Chondrocyte (in vitro differentiated cells): ENCODE measurements at places on chromosomes 3 and 15. TPM values are rescaled to one million over a fixed set of nuclear protein-coding genes. Genes with fewer than 3 reads are reported as not detected.

DNA sequence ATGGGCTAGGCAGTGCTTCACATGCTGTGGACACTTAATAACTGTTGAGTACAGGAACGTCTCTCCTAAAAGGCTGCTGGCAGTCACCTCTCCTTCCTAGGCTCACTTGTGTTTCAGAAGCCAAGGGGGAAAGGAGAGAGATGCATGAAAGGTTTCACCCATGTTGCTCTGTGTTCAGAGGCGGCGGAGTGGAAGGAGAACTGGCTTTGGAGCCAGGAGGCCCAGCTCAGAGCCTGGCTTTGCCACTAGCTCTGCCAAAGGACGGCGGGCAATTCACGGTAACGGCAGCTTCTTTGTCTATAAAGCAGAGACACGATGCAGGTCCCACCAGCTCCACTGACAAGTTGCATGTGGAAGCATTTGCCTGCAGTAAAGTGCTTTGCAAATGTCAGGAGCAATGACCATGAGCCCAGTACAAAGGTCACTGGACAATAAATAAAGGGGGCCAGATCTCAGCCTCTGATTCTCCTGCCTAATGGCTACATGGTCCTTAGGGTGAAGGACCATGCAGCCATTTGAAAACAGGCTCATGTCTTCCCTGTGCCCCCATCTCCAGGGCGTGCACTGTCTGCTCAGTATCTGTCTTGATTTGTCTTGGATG lies 171.7 kb upstream of the TLE3 start:
- peak; percentile 59 for DNase-seq

GRCh38 chr3:149638228-149639092 lies 19.4 kb downstream of the WWTR1 start:
- DNase-seq: no peak

- no peak for DNase-seq
Observed at GRCh38 chr3:64548200-64548889, 139.5 kb downstream of the ADAMTS9 start.

- no peak for DNase-seq
Observed at GRCh38 chr15:90665288-90666134, 51.6 kb upstream of the BLM start.

DNA sequence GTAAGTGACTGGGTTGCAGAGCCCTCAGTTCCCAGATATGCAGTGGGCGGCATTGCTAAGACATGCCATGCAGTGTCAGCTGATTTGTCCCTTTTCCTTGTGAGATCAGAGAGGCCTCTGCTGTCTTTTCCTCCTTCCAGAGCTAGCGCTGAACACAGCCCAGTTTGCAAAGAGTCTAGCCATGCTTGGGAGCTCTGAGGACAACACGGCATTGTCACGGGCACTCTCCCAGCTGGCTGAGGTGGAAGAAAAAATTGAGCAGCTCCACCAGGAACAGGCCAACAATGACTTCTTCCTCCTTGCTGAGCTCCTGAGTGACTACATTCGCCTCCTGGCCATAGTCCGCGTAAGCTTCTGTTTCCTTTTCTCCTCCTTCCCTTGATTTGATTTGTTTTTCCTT lies 20.0 kb upstream of the SNX22 start:
- no peak for DNase-seq

DNA sequence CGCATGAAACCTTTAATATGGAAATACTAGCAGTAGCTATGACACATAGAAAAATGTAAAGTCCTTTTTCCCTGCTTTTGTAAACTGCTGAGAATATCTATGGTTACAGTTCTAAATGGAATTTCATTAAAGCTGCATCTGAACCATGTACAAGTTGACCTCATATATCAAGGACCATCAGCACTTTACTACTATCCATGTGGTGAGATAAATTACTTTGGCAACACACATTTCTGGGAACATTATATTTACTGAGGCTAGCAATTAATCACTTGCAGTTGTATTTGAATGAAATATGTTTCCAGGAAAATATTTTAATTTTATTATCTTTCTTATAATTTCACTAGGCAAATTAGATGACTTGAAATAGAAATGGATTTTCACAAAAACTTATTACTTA lies 545.5 kb downstream of the NAALADL2 start:
- DNase-seq: no peak

- no peak for DNase-seq
Observed at GRCh38 chr15:71373917-71374316, 258.6 kb downstream of the THSD4 start.

DNA sequence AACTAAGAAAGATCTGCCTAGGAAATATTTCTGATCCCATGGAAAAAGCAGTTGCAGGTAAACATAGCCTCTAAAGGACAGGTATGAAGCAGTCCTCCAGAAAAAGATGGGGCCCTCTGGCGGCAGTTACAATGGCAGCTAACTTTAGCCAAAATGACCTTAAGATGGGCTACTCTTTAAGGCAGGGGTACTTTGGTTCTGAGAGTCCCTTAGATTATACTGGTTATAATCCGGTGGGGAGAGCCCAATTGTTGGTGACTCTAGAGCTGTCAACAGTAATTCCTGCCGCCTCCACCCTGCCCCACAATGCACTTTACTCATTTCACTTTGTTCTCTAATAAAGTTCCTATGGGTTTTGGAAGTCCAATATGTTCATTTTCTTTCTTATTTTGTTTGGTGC lies 412.8 kb upstream of the WNT5A start:
- no peak for DNase-seq

GRCh38 chr15:57221134-57221533 lies 155.2 kb upstream of the CGNL1 start:
- DNase-seq: no peak

- DNase-seq: no peak
Observed at GRCh38 chr3:95781598-95781997, 1032.8 kb upstream of the EPHA6 start.

- no peak for DNase-seq
Observed at GRCh38 chr3:29092348-29092747, 188.5 kb upstream of the RBMS3 start.

DNA sequence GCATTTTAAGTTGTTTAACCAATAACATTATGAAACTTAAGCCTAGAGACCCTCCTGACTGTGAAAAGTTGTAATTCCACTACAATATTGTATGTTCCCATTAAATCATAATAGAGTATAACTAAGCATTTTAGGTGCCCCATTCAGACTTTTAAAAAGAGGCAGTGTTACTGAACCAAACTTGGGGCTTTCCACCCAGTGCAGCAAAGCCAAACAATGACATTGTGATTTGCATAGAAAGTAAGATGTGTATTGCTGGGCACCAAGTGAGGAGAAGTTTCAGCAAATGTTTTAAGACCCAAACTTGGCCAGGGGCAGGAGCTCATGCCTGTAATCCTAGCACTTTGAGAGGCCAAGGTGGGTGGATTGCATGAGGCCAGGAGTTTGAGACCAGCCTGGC lies 706.2 kb downstream of the GRM7 start:
- no peak for DNase-seq

GRCh38 chr3:187919544-187919943 lies 174.3 kb upstream of the BCL6 start:
- no peak for DNase-seq

DNA sequence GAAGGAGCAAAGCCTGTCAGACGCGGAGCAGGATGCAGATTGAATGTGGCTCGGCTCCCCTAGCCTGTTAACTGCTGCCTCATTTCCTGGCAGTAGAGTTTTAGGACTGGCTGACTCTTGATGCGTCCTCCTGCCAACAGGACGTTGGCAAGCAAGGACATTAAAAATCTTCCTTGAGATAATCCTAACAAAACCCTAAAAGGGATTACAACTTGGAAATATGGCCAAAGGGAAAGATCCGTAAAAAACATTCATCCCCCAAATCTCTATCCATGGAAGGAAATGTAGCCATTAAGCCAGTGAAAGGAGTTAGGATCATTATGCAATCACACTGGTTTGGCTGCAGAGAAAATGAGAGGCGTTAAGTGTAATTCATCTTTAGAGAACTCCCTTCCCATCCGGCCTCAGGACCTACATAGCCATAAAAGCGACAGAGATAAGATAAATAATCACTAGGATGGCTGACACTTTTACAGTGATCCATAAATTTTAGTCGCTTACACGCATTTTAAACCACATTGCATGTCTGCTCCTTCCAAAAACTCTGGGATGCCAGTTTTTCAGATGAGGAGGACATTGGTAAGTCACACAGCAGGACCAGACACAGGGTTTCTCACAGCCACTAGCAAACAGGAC lies 44.5 kb upstream of the C3orf80 start:
- DNase-seq: no peak

- DNase-seq: no peak
Observed at GRCh38 chr3:45218578-45219390, 7.3 kb downstream of the TMEM158 start.

Gene GOLGA6L10
- 1.2 to 2.4 TPM (median 2.0 TPM) in 3 replicates for total RNA-seq

Gene ENTPD3
- 0.15 TPM in 1 of 3 replicates, not detected in the others for total RNA-seq

Gene HYAL2
- total RNA-seq: 31.3 to 37.0 TPM (median 36.8 TPM) in 3 replicates

Gene SLC24A1
- 8.7 to 11.1 TPM (median 10.7 TPM) in 3 replicates for total RNA-seq

Gene OR4F15
- not detected in 3 replicates for total RNA-seq

Gene XIRP1
- total RNA-seq: 0.10 TPM in 2 of 3 replicates, not detected in the other
